ENCODE measurements at places on chromosomes 6 and 20.

DNA sequence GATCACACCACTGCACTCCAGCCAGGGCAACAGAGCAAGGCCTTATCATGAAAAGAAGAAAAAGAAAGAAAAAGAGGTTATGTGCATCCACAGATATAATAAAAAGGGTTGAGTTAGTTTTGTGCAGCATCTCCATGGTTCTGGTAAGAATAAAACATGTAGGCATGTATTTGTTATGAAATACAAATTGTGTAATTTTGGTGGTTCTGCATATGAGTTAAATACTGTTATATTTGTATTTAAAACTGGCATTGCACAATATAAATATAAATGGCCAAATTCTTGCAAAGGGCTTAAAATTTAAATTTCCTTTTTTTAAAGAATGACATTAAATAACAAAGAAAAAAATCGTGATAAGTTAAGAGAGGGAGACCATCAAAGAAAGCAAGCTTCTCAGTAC lies 159.1 kb upstream of the PREP start:
- DNase-seq = no peak

DNA sequence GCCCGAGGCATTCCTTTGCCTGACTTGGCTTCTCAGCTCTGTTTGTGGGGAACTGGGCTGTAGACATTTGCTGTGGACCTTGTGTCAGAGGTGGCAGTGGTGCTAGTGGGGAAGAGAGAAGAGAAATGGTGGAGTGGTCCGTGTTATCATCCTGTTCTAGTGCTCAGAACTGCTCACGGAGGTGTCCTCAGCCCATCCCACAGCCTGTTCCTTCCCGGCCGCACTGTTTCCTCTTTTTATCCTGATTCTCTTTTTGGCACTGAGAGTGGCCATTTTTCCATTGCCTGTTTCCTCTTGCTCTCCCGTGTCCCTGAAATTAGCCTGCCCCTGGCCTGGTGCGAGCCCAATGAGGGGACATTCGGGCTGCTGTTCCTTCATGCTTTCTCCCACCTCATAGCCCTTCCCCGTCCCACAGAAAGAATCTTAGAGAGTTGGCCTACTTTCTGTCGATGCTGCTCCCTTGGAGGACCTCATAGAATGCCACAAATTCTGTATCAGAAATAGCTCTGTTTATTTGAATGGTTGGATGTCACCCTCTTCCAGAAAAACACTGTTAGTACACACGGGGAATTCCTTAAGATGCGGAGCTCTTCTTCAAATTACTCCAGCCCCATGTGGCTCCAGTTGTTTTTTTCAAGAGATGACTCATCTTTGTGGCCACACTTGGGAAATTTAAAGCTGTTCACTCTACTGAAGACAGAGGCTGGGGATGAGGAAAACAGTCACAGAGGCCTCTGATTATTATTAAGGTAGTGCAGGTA lies 26.1 kb downstream of the FARS2 start:
- DNase-seq = no peak

- no peak for DNase-seq
Observed at GRCh38 chr6:33910594-33910993, 106.8 kb upstream of the MLN start.

- no peak for DNase-seq
Observed at GRCh38 chr6:20370801-20371200, 30.9 kb upstream of the E2F3 start.

GRCh38 chr6:105388392-105388791 lies 14.5 kb downstream of the PREP start:
- DNase-seq = no peak

GRCh38 chr20:49356676-49357075 lies 78.8 kb upstream of the ZNFX1 start:
- no peak for DNase-seq

DNA sequence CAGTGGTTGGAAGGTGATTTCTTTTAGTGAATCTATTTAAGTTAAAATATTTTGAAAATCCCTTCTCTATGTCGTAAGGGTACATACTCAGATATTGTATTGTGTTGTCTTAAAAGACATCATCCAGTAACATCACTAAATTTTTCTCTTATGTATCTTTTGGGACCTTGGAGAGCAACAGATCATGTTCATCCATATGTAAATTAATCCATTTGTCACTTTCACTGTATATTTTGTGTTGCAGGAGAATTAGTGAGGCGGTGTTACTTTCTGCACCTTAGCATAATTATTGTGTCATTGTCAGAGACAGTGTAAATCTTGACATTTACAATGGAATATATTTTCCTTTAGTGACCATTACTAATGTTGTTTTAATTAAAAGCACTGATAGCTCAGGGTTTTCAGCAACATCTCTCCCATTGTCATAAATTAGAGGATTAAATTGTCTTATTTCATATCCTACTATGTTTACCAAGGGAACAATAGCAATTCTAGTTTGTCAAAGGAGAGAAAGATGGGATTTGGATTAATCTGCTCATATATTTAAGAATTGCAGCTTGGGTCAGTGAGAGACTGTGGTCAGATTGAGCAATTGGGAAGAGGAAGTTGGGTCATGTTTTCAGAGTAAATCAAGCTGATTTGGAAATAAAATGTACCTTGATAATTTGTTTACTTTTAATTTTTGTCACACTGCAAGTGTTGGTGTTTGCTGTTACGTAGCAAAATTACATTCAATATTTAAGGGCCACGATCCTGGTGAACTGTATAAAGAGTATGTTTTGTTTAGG lies 22.7 kb downstream of the DOK5 start:
- no peak for DNase-seq

GRCh38 chr6:399785-400534 lies 8.4 kb downstream of the IRF4 start:
- DNase-seq = peak; percentile 76

GRCh38 chr6:36594816-36595643 lies 868 bp downstream of the SRSF3 start:
- no peak for DNase-seq
